ENCODE measurements at places on chromosomes 12 and 14. TPM values are rescaled to one million over a fixed set of nuclear protein-coding genes. Genes with fewer than 3 reads are reported as not detected.

Gene MYBPC1
- total RNA-seq: not detected

Gene RASSF8
- total RNA-seq: 11.7 TPM

- H3K27ac ChIP-seq: no peak overlapping the region
- DNase-seq: no peak
- H3K4me3 ChIP-seq: no peak overlapping the region
- no peaks in the 10 kb centered on the region for H3K4me1 ChIP-seq
- no peaks in the 10 kb centered on the region for H3K36me3 ChIP-seq
Observed at GRCh38 chr12:29133680-29134079, 15.4 kb upstream of the FAR2 start.

- no peak for DNase-seq
- H3K4me3 ChIP-seq: peak overlapping the region; percentile 88
- H3K27me3 ChIP-seq: no peaks in the 10 kb centered on the region
- H3K4me1 ChIP-seq: no peaks in the 10 kb centered on the region
- peak overlapping the region; percentile 95 for H3K27ac ChIP-seq
Observed at GRCh38 chr12:76878099-76878898, 520 bp downstream of the CSRP2 start.

- H3K4me1 ChIP-seq: peaks cover 9% of the 10 kb centered on the region
- no peak for DNase-seq
- no peaks in the 10 kb centered on the region for H3K27me3 ChIP-seq
Observed at GRCh38 chr14:64464651-64465050, 648 bp upstream of the AKAP5 start.

Data from esophagus squamous epithelium (tissue), 5 donors.